ENCODE measurements at places on chromosomes 6 and 20.

- no peak for DNase-seq
Measured at GRCh38 chr6:16187176-16187575, 51.2 kb upstream of the GMPR start.

GRCh38 chr6:16518265-16518664 is 243.0 kb downstream of the ATXN1 start:
- DNase-seq = no peak

GRCh38 chr6:36479256-36479655 is 36.5 kb downstream of the KCTD20 start:
- DNase-seq = no peak

DNA sequence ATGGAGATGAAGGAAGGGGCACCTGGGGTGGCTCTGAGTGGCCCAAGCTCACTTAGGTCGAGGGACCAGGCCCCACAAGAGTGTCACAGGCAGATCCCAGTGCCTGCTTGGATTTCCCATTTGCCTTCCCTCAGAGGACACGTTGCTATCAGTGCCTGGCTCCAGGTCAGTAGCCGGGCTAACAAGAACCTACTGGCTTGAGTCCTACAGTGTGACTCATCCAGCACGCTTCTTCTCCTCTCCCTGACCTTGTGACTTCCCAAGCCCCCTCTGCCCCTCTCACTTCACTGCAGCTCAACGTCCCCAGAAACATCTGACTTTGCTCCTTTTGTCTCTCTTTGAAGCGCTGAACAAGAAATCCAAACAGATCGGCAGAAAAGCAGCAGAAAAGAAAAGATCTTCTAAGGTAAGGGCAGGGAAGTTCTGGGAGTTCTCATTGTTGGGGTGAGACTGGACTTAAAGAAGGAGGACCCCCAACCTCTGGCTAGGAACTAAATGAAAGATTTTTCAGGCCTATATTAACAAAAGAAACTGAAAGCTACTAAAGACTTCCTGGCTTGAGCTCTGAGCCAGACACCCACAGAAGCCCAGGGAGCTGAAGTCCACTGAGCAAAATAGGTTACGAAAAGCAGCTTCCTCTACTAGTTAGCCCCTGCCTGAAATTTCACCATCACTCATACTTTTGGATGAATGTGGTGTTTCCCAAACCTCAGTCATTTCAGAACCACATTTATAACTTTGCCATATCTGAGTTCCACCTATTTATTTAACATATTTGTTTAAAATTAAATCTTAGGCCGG is 21.5 kb downstream of the ASIP start:
- no peak for DNase-seq

DNA sequence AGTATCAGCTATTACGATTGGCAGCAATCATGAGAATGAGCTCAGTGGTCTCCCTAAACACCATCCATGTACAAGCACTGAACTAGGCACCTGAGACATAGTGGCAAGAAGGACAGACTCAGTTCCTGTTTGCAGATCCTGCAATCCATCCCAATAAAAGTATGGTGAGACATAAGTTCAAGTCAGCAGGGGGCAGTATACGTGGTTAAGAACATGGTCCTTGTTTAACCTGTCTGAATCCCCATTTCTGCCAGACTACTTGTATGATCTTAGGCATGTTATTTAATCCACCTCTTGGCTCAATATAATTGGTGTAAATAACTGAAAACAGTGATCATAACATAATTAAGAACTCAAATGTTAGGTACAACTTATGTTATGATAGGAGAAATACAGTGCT is 33.2 kb upstream of the PNISR start:
- DNase-seq = no peak

GRCh38 chr20:16243470-16243869 is 329.8 kb downstream of the KIF16B start:
- DNase-seq = no peak

GRCh38 chr6:4889701-4890100 is 113.5 kb downstream of the CDYL start:
- DNase-seq = no peak

DNA sequence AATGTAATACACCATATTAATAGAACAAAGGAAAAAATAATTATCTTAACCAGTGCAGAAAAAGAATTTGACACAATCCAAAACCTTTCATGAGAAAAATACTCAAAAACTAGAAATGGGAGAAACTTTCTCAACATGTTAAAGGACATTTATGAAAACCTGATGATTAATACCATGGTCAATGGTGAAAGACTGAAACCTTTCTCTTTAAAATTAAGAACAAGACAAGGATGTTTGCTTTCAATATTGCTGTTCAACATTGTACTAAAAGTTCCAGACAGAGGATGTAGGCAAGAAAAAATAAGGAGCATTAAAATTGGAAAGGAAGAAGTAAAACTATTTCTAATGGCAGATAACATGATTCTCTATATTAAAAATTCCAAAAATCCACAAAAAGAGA is 981.3 kb upstream of the FLRT3 start:
- DNase-seq = no peak

- no peak for DNase-seq
Measured at GRCh38 chr6:49479308-49479970, 16.3 kb downstream of the CENPQ start.
